CD14-positive monocyte (primary cell): ENCODE measurements at places on chromosomes 2 and 18.
A peak's percentile ranks its signal among the peaks of the same experiment; 100 is the strongest.

- no peaks in the 10 kb centered on the region for H3K36me3 ChIP-seq
- no peak overlapping the region for H3K4me3 ChIP-seq
These were observed 113.0 kb downstream of the MEP1B start for GRCh38 chr18:32302806-32303205.

- no peak overlapping the region for H3K27ac ChIP-seq
- peaks cover 12% of the 10 kb centered on the region for H3K4me1 ChIP-seq
- no peak overlapping the region for H3K4me3 ChIP-seq
- DNase-seq: no peak
- no peaks in the 10 kb centered on the region for H3K36me3 ChIP-seq
These were observed 58.4 kb downstream of the SEMA4F start for GRCh38 chr2:74712223-74713053.

GRCh38 chr2:225600444-225600843 lies 200.9 kb downstream of the NYAP2 start:
- H3K27me3 ChIP-seq: no peaks in the 10 kb centered on the region
- no peaks in the 10 kb centered on the region for H3K36me3 ChIP-seq
- no peak overlapping the region for H3K4me3 ChIP-seq
- no peaks in the 10 kb centered on the region for H3K4me1 ChIP-seq
- no peak for DNase-seq

DNA sequence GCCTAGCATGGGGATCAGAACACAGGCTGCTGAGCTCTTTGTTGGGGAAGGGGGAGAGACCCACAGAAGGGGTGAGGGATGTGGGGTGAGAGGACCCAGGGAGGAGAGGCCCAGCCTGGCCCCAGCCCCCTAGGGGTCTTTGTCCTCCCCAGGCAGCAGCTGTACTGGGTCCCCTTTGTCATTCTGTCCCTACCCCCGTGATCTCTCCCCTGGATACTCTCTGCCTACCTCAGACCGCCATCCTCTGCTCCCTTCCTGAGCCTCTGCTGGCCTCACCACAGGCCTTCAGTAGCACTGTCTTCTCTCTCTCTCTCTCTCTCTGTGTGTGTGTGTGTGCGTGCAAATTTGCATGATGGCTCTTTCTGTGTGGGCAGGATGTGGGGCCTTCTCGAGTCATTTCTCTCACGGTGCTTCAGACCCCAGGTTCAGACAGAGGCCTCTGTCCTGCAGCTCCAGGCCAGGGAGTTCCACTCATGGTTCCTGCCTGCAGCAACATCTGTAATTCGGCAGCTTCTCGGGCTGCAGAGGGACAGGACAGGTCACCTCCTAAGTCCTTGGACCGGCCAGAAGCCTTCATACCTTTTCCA lies 1.4 kb downstream of the PSD4 start:
- DNase-seq: no peak
- H3K27ac ChIP-seq: peak overlapping the region; percentile 97
- H3K27me3 ChIP-seq: no peaks in the 10 kb centered on the region
- peak overlapping the region; percentile 95 for H3K4me3 ChIP-seq
- peaks cover 8% of the 10 kb centered on the region for H3K36me3 ChIP-seq
- peaks cover 64% of the 10 kb centered on the region for H3K4me1 ChIP-seq

DNA sequence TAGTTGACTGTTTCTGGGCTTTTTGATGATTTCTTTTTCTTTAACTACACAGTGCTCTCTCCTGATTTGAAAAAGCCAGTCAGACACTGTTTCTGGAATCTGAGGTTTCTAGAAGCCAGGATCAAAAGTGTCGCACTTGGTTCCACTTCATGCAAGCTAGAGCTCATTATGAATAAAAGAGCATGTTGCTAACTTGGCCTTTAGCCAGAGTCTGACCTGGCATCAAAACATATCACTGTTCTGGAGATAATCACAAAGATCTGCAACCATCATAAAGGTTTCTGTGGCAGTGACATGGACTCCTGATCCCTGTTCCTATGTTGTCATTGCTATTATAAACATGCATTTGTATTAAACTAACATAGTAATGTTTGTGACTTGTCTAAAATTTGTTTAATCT lies 76.1 kb upstream of the MAPRE2 start:
- H3K36me3 ChIP-seq: no peaks in the 10 kb centered on the region
- no peak overlapping the region for H3K4me3 ChIP-seq
- no peak overlapping the region for H3K27ac ChIP-seq
- no peaks in the 10 kb centered on the region for H3K27me3 ChIP-seq
- H3K4me1 ChIP-seq: no peaks in the 10 kb centered on the region

GRCh38 chr2:48845684-48846083 lies 90.2 kb upstream of the LHCGR start:
- H3K4me3 ChIP-seq: no peak overlapping the region
- no peak overlapping the region for H3K27ac ChIP-seq
- H3K27me3 ChIP-seq: no peaks in the 10 kb centered on the region
- DNase-seq: no peak
- H3K4me1 ChIP-seq: no peaks in the 10 kb centered on the region

DNA sequence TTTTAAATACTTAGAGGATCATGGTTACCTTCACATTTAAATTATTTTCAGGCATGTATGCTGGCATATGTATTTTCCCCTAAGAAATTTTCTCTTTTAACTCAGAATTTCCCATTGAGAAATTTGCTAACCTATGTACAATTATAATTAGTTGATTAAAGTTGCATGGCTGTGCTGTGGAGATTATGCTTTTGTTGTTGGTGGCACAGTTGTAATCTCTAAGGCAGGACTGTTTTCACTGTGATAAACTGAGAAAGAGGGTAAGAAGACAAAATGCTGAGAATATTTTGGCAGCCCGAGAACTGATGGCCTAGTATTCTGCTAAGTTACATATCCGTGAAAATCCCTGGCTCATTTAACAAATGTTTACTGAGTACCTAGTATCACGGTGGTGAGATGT lies 1.4 kb downstream of the VRK2 start:
- H3K4me3 ChIP-seq: no peak overlapping the region
- no peak overlapping the region for H3K27ac ChIP-seq
- H3K4me1 ChIP-seq: peaks cover 26% of the 10 kb centered on the region
- H3K36me3 ChIP-seq: peaks cover 7% of the 10 kb centered on the region
- no peak for DNase-seq
- no peaks in the 10 kb centered on the region for H3K27me3 ChIP-seq

DNA sequence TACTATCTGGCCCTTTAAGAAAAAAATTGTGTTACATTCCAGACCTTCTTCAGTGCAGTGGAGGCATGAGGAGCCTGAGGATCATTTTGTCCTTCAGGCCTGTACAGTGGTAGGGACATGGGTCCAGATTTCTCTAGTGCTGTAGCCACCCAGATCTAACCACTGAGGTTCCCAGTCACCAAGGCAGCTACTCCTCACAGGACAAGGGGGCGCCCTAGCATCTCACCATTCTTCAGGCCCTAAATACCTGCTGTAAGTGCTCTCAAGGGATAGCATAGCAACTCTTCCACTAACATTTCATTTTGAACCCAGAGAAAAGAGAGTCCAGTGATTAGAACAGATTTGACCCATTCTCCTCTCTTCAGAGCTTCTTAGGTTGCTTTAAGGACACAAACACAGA lies 1533.0 kb downstream of the LRP1B start:
- no peak for DNase-seq
- no peaks in the 10 kb centered on the region for H3K27me3 ChIP-seq
- H3K4me3 ChIP-seq: no peak overlapping the region
- no peaks in the 10 kb centered on the region for H3K36me3 ChIP-seq
- no peak overlapping the region for H3K27ac ChIP-seq
- no peaks in the 10 kb centered on the region for H3K4me1 ChIP-seq

DNA sequence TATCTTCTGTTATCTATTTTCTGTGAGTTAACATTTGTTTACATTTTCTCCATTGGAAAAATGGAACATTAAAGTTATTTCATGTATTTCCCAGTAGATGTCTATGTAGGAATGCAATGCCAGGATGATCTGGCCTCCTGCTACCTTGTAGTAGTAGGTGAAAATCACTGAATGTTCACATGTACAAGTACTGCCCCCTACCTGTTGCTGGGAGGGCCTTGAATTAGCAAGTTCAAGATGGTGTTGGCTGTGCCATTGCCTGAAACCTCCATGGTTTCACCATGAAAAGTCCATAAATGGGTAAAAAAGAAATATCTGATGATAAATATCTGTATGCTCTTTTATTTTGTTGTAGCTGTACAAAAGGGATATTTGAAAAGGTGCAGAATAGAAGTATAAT lies 30.7 kb downstream of the XRCC5 start:
- DNase-seq: no peak
- peaks cover 100% of the 10 kb centered on the region for H3K36me3 ChIP-seq

GRCh38 chr18:45040879-45041278 lies 360.2 kb downstream of the SETBP1 start:
- H3K4me1 ChIP-seq: peaks cover 7% of the 10 kb centered on the region
- no peaks in the 10 kb centered on the region for H3K36me3 ChIP-seq
- H3K27me3 ChIP-seq: no peaks in the 10 kb centered on the region
- H3K4me3 ChIP-seq: no peak overlapping the region
- no peak overlapping the region for H3K27ac ChIP-seq

GRCh38 chr18:54382733-54383252 lies 25.1 kb downstream of the C18orf54 start:
- no peak for DNase-seq
- H3K36me3 ChIP-seq: no peaks in the 10 kb centered on the region
- no peak overlapping the region for H3K27ac ChIP-seq
- no peaks in the 10 kb centered on the region for H3K27me3 ChIP-seq
- H3K4me1 ChIP-seq: peaks cover 2% of the 10 kb centered on the region

GRCh38 chr2:105373344-105373781 lies 25.5 kb downstream of the FHL2 start:
- no peaks in the 10 kb centered on the region for H3K4me1 ChIP-seq
- H3K27me3 ChIP-seq: no peaks in the 10 kb centered on the region
- H3K4me3 ChIP-seq: no peak overlapping the region
- DNase-seq: no peak

DNA sequence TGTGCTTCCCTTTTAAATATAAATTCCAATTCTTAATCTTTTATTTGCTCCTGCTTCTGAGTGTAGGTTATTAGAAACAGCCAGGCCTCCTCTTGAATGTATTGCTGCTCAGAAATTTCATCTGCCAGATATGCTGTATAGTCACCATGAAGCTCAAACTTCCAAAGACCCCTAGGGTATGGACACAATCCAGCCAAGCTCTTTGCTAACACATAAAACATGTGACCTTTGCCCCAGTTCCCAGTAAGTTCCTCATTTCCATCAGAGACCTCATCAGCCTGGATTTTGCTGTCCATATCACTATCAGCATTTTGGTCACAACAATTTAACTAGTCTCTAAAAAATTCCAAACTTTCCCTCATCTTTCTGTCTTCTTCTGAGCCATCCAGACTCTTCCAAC lies 75.2 kb downstream of the MAP2 start:
- no peaks in the 10 kb centered on the region for H3K36me3 ChIP-seq
- H3K27ac ChIP-seq: no peak overlapping the region
- no peaks in the 10 kb centered on the region for H3K27me3 ChIP-seq
- peaks cover 6% of the 10 kb centered on the region for H3K4me1 ChIP-seq
- DNase-seq: peak; percentile 14
- H3K4me3 ChIP-seq: no peak overlapping the region

- DNase-seq: no peak
- no peaks in the 10 kb centered on the region for H3K4me1 ChIP-seq
- H3K36me3 ChIP-seq: no peaks in the 10 kb centered on the region
- no peak overlapping the region for H3K4me3 ChIP-seq
These were observed 4.9 kb upstream of the NGEF start for GRCh38 chr2:233017947-233018346.

- no peaks in the 10 kb centered on the region for H3K27me3 ChIP-seq
- no peaks in the 10 kb centered on the region for H3K36me3 ChIP-seq
- no peaks in the 10 kb centered on the region for H3K4me1 ChIP-seq
- no peak overlapping the region for H3K4me3 ChIP-seq
- DNase-seq: no peak
These were observed 869.9 kb downstream of the LRP1B start for GRCh38 chr2:141260911-141261310.

GRCh38 chr2:11746807-11747459 lies 501 bp downstream of the LPIN1 start:
- H3K4me3 ChIP-seq: peak overlapping the region; percentile 53
- H3K4me1 ChIP-seq: peaks cover 61% of the 10 kb centered on the region
- no peak for DNase-seq
- H3K27ac ChIP-seq: peak overlapping the region; percentile 72

DNA sequence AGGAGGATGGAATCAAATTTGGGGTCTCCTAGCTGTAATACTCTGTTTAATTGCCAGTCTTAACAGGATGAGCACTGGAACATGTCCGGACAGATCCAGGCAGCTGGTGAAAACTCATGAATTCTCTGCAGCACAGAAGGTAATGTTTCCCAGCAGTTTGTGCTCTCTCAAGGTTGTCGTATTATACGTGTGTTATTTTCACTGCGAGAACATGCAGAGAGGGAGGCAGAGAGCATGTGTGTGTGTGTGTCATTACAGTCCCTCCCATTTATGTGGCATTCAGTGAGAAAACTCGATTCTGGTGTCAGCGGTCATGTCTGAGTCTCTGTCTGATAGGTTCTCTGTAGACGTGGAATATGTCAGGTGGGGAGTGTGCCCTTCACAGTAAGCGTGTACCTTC lies 150.2 kb upstream of the POU3F3 start:
- no peaks in the 10 kb centered on the region for H3K36me3 ChIP-seq
- H3K27ac ChIP-seq: no peak overlapping the region
- H3K27me3 ChIP-seq: no peaks in the 10 kb centered on the region
- DNase-seq: no peak
- no peak overlapping the region for H3K4me3 ChIP-seq
- no peaks in the 10 kb centered on the region for H3K4me1 ChIP-seq

DNA sequence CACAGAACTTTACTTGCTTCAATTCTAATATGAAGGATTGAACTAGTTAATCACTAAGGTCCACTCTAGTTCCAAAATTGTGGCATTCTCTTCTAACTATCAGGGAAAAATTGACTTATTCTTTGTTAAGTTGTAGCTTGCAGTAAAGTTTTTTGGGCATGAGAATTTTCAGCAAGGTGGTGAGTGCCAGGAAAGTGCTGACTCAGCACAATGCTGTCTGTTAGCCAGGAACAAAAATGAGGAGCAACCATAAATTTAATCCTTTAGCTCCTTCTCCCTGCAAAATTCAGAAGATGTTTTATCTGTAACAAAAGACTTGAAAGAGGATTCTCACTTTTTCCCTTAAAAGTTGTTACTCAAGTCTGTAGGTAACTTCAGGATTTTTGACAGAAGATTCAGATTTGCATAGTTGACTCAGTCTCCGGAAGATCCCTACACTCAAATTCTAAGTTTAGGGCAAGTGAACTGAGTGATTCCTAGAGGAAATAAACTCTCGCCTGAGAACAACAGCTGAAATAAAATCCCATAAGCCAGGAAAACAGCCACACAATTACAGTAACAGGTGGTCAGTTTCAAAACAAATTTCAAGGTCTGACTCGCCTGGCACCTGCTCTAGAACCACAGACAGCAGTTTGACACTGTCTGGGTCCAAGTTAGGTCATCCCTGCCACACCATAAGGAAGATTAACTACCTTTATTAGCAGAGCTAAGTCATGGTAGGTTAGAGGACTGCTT lies 20.2 kb upstream of the DARS1 start:
- DNase-seq: no peak
- H3K4me1 ChIP-seq: peaks cover 61% of the 10 kb centered on the region
- H3K4me3 ChIP-seq: no peak overlapping the region

- H3K4me1 ChIP-seq: peaks cover 78% of the 10 kb centered on the region
- H3K27me3 ChIP-seq: no peaks in the 10 kb centered on the region
- no peak overlapping the region for H3K27ac ChIP-seq
These were observed 4.8 kb upstream of the ZFP36L2 start for GRCh38 chr2:43230951-43231827.
